T-helper 2 cell treated with Interferon-gamma antibody and Interleukin-4, amounts not matched to agents 5 μg/mL and 100 μg/mL, for 36 hours (primary cell): ENCODE measurements at places on chromosomes 2 and 18.

GRCh38 chr2:158755310-158756087 lies 39.6 kb upstream of the DAPL1 start:
- no peak for DNase-seq

DNA sequence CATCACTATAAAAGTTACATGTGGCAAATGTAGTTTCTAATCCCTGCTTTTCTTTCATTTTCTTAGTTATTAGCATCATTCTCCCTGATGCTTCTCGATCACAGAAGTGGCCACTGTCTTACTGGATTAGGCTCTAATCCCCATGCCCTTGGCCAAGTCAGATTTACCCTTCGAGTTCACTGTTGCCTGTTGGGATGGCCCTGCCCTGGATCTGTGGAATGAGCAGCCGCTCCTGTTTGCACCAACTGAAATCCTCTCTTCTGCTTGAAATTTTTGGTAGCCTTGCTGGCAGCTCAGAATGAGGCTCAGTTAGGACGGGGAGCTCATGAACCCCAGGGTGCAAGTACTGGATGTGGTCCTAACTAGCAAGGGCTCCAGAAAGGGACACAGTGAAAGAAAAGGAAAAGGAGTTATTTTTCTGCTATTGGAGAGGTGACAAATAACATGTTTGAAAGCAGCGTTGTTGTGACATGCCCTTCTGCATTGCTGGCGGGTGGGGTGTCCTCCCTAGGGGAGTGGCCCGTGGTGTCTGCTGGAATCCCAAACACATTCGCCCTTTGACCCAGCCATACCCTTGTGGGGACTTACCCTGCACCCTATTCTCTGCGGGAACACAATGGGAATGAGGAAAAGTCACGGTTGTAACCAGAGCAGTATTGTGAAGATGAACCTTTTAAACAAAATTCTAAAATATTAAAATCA lies 34.5 kb downstream of the RBFA start:
- DNase-seq, result no peak

GRCh38 chr2:144324446-144325045 lies 195.4 kb downstream of the ZEB2 start:
- DNase-seq, result peak; percentile 29

DNA sequence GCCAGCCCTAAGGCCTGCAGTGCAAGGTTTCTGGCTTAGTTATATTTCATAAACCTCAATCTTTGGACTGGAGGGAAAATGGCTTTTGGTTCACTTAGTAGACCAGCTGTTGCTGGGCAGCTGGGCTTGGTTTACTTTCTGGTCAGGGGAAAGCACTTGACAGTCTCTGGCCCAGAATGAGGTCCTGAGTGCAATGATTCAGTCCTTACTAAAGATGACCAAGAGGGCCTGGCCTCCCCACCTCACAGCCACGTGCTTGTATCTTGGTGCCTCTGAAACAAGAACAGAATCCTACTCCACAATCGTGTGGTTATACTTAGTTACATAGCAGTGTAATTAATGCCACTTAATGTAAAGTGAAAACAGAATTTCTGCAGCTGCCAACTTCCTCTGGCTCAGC lies 325.5 kb upstream of the MEIS1 start:
- DNase-seq, result no peak

DNA sequence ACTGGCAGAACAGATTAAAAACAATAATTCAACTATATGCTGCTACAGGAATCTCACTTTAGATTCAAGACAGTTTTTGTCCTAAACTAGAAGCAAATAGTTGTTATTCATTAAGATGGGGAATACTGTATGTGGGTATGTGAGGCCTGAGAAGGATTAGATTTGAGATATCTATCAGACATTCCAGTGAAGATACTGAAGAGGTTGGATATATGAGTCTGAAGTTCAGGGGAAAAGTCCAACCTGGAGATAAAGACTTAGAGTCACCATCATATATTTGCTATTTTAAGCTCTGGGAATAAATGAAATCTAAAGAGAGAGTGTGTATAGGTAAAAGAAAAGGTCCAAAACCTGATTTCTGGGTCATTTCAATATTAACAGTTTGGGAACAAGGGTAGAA lies 96.2 kb upstream of the RBBP8 start:
- DNase-seq, result no peak

- DNase-seq, result no peak
These were observed 797.2 kb downstream of the SATB2 start for GRCh38 chr2:198660501-198660900.

DNA sequence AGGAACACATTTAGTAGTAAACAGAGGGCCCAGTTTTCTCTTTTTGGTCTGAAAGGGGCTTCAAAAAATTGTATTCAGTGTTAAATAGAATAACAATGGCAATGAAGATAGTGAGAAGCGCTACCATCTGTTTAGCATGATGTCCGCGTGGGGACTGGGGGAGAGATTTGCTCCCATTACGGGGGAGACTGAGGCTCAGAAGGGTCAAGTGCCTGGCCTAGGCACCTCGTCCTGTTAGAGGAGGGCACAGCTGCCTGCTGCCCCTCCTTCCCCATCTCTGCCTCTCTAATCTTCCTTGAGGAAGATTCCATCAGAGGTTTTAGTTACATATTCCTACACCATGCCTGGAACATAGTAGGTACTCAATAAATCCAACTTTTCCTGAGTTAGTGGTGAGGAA lies 10.1 kb upstream of the TMEM185B start:
- DNase-seq, result no peak

- no peak for DNase-seq
These were observed 32.6 kb upstream of the B3GNT2 start for GRCh38 chr2:62163106-62163831.

- DNase-seq, result peak; percentile 41
These were observed 8.7 kb downstream of the OTOF start for GRCh38 chr2:26469092-26469710.

DNA sequence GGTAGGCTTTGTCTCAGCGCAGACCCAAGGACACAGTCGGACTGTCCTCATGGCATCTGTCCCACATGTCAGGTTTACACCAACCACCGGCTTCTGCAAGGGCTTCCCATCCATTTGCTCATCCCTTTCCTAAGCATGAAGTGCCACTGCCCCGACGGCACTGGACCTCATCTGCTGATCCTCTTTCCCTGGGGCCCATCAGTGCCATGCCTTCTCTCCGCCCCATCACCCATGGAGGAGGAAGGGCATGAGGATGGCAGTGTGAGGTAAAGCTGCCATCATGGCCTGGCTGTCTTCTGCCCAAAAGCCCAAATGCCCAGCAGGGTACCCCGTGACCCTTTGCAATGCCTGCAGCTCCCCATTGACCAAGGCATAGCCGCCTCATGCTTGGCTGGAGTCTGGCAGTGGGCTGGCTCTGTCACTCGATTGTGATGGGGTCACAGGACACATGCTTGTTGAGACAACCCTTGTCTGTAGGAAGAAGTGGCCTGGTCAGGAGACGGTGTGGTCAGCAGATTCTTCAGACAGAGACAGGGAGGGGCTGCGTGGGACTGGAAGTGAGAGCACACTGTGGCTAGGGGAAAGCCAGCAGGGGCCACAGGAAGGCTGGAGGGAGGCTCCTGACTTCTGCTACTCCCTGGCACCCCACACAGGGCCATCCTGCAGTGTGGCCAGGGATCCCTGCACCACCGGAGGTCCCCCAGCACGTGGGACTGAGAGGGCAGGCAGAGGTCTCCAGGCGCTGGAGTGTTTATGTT lies 493.7 kb upstream of the HS6ST1 start:
- no peak for DNase-seq

DNA sequence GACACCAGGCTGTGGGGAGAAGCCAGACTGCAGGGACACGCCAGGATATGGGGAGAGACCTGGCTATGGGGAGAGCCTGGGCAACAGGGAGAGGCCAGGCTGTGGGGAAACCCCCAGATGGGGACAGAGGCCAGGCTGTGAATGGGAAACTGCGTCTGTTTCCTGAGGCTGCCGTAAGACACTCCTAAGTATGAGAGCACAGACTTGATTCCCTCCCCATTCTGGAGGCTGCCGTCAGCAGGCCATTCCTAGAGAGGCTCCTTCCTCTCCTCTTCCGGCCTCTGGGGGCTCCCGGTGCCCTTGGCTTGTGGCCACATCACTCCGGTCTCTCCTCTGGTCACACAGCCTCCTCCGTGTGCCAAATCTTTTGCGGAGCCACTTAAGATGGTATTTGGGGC lies 32.3 kb downstream of the ADI1 start:
- no peak for DNase-seq

DNA sequence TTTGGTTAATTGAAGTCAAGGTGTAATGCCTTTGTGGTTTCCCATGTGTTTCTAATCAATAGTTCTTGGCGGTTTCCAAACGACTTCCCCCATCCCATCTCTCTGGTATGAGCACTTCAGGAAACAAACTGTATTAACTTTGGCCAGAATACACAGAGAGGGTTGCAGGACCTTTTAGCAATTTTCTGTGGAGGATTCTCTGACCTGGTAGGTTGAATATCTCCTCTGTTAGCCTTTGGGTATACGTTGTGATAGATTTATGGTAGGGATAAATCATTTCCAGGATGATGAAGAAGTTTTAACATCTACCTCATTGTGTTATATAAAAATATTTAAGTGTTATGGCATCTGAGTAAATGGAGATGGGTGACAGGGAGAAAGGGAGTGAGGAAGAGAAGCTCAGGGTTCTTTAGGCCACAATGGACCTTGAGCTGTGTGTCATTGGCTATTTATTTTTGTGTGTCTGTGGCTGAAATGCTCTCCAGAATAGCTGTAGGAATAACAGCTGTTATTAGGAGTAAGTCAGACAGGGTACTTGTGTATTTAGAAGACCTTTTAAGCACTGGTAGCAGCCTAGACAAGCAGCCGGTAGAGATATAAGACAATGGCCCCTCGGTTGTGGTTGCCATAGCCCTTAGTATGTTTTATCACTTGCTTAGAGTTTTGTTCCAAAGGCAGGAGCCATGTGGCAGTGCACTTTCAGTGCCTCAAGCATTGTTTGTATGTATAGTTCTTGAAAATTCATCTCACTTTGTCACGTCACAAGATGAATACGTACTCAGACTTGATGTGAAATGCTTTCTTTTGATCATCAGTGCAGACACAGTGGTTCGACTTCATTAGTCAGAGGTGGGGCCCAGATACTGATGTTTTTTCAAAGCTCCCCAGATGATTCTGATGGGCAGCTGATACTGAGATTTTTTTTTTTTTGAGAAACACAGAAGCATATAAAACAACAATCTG lies 91.1 kb downstream of the FMNL2 start:
- no peak for DNase-seq

DNA sequence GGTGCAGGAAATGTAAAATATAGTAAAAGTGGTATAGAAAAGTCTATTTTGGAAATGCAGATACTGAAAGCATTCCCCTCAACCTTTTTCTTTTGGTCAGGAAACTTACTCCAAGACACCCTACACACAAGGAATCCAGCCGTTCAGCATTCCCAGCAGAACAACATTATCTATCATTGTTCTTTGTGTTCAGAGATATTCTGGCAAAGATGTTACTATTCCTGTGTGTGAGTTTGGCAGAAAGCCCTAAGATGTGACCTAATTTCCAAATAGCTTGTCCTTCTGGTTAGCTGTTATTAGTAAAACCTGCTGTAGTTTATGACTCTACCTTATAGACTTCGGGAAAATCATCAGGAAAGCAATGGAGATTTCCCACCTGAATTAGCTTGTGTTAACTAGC lies 78.1 kb upstream of the PELI1 start:
- DNase-seq, result no peak

DNA sequence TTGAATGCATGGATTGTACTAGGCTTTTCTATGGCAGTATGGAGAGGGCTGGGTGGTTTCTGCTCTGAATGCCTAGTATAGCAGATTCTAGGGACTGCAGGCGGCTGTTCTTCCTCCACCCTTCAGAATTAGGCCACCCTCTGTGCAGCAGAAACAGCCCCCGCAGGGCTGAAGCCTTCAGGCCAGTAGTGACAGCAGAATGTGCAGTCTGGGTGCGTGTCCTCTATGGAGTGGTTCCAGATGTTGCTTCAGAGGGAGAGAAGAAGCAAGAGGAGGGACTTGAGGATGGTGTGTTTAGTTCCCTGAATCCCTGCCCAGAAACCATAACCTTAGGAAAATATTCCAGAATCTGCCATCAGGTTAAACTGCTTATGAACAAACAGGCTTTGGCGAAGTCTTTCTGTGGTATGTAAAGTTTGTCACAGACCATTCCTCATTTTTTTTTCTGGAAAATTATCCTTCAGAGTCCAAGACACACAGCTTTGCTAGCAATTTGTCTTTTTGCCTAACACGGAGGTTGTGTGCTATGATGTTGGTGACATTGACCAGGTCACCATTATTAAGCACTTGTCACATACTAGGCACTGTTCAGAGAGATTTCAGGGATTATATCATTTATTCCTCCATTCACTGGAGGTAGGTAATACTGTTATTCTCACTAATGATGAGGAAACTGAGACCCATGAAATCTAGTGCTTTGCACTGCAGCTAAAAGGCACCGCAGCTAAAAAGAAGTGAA lies 21.1 kb downstream of the CASP10 start:
- DNase-seq, result no peak

DNA sequence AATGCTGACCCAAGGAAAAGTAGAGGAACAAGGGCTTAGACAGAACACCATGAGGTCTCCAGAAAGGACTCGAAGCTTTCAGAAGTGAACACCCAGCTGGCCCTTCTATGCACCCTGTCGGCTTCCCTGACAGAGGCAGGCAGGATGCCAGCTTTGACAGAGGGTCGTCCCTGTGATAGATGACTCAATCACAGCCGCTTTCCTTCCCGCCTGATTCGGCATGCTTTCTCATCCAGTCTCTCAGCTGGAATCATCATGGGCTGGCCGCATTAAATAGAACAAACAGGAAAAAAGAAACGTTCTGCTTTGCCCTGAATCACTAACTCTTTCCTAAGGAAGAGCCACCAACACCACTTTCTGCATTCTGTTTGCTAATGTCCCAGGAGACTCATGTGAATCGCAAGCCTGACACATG lies 140.3 kb upstream of the RAB12 start:
- DNase-seq, result no peak

DNA sequence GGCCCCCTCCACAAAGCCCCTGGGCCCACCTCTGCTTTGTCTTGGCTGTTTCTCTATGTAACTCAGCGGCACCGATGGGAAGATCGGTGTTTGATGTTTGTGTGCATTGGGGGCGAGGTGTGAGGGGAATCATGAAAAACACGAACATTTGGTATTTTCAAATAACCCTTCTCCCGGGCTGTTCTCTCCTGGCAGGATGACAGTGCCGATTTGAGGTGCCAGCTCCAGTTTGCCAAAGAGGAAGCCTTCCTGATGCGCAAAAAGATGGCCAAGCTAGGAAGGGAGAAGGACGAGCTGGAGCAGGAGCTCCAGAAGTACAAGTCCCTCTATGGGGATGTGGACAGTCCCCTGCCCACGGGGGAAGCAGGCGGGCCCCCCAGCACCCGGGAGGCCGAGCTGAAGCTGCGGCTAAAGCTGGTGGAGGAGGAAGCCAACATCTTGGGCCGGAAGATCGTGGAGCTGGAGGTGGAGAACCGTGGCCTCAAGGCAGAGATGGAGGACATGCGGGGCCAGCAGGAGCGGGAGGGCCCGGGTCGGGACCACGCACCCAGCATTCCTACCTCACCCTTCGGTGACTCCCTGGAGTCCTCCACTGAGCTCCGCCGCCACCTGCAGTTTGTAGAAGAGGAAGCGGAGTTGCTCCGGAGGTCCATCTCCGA lies 78.1 kb downstream of the MTCL1 start:
- no peak for DNase-seq

GRCh38 chr2:232569541-232569940 lies 19.1 kb downstream of the EIF4E2 start:
- DNase-seq, result no peak

- no peak for DNase-seq
These were observed 93.6 kb downstream of the BCL11A start for GRCh38 chr2:60459851-60460250.

- no peak for DNase-seq
These were observed 1.1 kb downstream of the EVA1A start for GRCh38 chr2:75559680-75560021.

- DNase-seq, result no peak
These were observed 364.6 kb downstream of the LRP1B start for GRCh38 chr2:141766225-141766624.
